RKO (cell line): ENCODE measurements at places on chromosomes 3 and 15.

GRCh38 chr3:21436835-21437234 is 314.2 kb downstream of the ZNF385D start:
- DNase-seq: no peak

GRCh38 chr15:31098491-31098917 is 3.0 kb downstream of the TRPM1 start:
- no peak for DNase-seq

- DNase-seq: no peak
Measured at GRCh38 chr3:157107644-157108133, 52.3 kb downstream of the CCNL1 start.

DNA sequence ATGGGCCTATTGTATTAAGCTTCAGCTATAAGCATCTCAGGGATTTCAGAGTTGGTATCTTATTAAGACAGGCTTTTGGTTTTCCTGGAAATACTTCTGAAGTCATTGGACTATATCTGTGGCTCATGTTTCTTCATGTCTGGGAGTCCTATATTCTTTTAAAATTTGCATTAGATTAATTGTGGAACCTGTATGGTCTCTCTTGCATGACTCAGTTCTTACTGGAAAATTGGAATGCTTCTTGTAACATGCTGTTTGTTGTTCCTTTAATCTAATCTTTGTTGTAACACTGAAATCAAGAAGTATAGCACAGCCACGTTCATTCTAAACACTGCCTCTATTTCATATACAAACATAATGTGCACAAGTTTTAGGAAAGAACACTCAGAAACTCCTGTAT is 208.1 kb downstream of the RBMS3 start:
- no peak for DNase-seq

DNA sequence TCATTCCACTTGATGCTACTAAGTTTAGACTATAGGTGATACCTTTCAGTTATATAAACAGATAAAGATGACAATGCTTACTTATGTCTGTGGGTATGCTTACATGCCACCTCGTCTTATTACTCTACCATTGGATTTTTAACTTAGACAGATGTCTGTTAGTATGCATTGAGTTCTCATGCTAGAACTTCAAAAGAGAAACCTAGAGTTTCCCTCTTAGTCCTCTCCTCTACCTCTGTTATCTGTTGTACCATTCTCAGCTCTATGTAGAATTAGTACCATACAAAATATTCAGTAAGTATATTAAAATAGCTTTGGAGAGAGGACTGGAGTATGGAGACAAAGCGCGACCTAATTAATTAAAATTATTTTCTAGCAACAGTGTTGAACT is 111.3 kb downstream of the BBX start:
- no peak for DNase-seq

GRCh38 chr15:37107071-37107743 is 6.9 kb upstream of the MEIS2 start:
- no peak for DNase-seq

DNA sequence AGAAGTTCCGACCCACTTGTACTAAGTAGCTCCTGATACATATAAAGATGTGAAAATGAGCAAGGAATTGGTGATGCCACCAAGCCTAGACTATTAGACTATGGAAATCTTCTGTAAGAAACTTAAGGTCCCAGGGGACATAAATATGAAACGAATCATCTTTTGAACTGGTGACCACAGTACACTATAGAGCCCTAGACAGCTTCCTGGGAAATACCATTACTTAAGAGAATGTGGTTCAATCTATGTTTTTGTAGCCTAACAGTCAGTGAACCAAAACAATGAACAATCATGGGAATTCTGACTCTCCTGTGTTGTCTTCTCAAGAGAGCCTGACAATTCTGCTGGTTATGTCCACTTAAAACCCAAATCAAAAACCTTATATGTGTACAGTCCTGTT is 191.6 kb downstream of the GREM1 start:
- DNase-seq: no peak

DNA sequence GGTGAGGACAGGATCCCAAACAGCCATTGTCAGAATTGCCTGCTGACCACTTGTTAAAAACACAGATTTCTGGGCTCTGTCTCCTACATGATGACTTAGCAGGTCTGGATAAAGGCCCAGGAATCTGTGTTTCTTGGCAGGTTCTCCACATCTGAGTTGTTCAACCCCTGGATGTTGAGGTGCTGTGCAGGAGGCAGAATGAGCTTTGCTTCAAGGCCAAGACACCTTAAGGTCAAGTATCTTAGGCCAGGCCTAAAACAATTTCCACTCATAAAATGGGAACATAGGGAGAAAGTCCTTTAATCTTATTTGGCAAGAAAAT is 678.7 kb upstream of the CFAP20DC start:
- DNase-seq: no peak

DNA sequence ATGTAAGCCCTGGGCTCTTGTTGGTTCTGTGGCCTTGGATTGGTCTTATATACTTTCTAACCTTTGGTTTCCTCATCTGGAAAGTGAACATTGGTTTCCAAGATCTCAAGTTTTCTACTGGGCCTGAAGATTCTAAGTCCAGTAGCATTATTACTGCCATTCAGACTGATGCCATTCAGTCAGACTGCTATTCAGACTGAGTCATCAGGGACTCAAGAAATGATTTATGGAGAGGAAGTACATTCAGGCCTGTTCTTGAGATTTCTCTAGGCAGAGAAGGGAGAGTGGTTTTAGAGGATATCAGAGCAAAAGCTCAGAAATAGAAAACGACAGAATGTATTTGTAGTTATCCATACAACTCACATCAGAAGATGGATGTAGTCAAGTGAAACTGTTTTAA is 557.2 kb downstream of the NR2F2 start:
- peak; percentile 82 for DNase-seq
